Bronchial epithelial cell (primary cell): ENCODE measurements at places on chromosomes 4 and X. TPM values are rescaled to one million over a fixed set of nuclear protein-coding genes. Genes with fewer than 3 reads are reported as not detected.

GRCh38 chr4:140252742-140253555 lies 99.0 kb upstream of the MAML3 start:
- DNase-seq: peak; percentile 50

GRCh38 chr4:181350615-181351415 lies 892.4 kb upstream of the TENM3 start:
- DNase-seq: no peak

DNA sequence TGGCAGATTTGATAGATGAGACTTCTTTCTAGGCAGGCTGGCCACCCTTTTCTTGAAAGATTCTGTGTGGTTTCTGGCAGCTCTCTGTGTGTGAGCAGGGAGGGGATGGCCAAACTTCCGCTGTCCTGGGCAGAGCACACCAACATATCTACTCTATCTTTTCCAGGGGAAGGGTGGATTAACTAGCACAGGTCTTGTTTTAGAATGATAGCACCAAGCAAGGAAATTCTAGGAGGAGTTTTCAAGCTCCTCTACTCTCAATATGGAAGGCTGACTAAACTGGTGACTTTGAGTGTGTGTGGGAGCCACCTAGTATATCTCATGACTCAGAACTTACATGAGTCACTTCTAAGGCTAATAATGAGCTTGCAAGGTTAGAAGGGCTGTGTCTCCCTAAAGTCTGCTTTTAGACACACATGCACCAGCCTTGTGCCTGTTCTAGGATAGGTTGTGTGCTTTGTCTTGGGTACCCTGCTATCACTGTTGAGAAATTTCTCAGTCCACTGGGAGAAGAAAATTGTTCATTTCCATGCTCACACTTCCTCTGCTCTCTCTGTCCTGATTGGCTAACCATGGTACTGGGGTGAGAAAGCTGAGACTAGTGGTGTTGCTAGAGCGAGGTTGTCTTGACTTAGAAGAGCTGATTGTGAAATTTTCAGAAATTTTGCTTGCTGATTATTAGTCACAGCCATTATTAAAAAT lies 72.9 kb downstream of the YIPF6 start:
- DNase-seq: peak; percentile 90

- DNase-seq: peak; percentile 27
Observed at GRCh38 chrX:55056820-55057674, 17.8 kb upstream of the PAGE2B start.

DNA sequence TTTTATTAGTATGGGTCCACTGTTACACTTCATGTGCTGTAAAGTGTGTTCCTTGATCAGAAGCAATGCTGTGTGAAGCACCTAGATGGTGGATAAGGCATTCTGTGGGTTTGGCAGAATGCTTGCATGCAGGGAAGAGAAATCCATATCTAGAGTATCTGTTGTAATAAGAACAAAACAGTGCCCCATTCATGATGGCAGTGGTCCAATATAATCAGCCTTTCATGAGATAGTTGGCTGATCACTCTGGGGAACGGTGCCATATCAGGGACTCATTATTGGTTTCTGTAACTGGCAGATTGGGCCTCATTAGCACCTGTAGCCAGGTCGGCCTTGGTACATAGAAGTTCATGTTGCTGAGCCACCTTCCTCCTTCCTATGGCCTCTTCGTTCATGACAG lies 28.7 kb downstream of the STIM2 start:
- no peak for DNase-seq

DNA sequence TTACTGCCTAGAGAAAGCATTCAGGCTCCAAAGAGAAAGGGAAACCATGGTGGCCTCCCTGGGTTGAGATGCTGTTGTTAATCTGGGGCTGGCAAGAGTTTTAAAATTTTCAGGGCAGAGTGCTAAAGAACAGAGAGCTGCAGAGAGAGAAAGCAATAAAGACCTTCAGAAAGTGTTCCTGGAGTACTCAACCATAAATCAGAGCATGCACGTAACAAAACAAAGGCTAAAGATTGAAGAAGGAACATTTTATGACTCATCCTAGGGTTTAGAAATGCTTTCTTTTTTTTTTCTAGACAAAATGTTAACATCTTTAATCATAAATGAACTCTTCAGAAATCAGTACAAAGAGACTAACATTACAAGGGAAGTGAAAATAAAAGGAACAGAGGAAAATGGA lies 562.3 kb upstream of the NDST4 start:
- no peak for DNase-seq

AFM gene
- total RNA-seq: not detected in 2 replicates
